Spleen (tissue), 13 donors: ENCODE measurements at places on chromosomes 1 and 21. TPM values are rescaled to one million over a fixed set of nuclear protein-coding genes. Genes with fewer than 3 reads are reported as not detected.

MYBPHL gene
- not detected for polyA plus RNA-seq

SIK1 gene
- polyA plus RNA-seq, result 3.0 TPM

RGS4 gene
- 0.39 TPM for polyA plus RNA-seq

VTCN1 gene
- polyA plus RNA-seq, result not detected

ZNF648 gene
- polyA plus RNA-seq, result not detected

C1orf210 gene
- polyA plus RNA-seq, result not detected

FOXD2 gene
- 0.09 TPM for polyA plus RNA-seq
